Naive thymus-derived CD4-positive, alpha-beta T cell (primary cell): ENCODE measurements at places on chromosomes 11 and 22. TPM values are rescaled to one million over a fixed set of nuclear protein-coding genes. Genes with fewer than 3 reads are reported as not detected.

DNA sequence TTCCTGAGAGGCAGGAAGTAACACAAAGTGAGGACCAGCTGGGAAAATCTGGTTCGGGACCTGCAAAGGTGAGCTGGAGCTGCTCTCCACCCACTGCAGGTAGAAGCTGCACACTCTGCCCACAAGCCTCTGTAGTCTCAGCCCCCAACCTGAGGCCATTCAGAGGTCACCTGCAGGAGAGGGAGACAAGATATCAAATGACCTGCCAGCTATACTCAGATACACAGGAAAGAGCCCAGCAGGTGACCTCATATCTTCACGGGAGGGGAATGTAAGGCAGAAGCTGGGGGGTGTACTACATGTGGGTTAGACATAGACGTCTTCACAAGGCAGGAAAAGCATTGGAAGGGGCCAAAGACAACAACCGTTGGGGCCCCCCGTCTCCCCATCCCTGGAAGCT, 86.1 kb downstream of the APIP start:
- H3K4me1 ChIP-seq, result no peaks in the 10 kb centered on the region
- no peak overlapping the region for H3K4me3 ChIP-seq
- no peak for DNase-seq
- H3K36me3 ChIP-seq, result no peaks in the 10 kb centered on the region
- H3K27ac ChIP-seq, result no peak overlapping the region

GRCh38 chr22:46425016-46425415, 89.5 kb downstream of the TRMU start:
- H3K27me3 ChIP-seq, result no peaks in the 10 kb centered on the region
- DNase-seq, result no peak
- H3K4me3 ChIP-seq, result no peak overlapping the region
- peaks cover 4% of the 10 kb centered on the region for H3K4me1 ChIP-seq
- no peaks in the 10 kb centered on the region for H3K36me3 ChIP-seq
- H3K27ac ChIP-seq, result no peak overlapping the region

DNA sequence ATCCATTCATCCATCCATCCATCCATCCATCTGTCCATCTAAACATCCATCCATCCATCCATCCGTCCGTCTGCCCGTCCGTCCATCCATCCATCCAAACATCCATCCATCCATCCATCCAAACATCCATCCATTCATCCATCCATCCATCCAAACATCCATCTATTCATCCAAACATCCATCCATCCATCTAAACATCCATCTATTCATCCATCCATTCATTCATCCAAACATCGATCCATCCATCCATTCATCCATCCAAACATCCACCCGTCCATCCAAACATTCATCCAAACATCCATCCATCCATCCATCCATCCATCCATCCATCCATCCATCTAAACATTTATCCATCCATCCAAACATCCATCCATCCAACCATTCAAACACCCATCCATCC, 45.3 kb upstream of the SMIM38 start:
- DNase-seq, result no peak
- no peaks in the 10 kb centered on the region for H3K27me3 ChIP-seq
- no peaks in the 10 kb centered on the region for H3K4me1 ChIP-seq
- no peak overlapping the region for H3K4me3 ChIP-seq
- H3K36me3 ChIP-seq, result no peaks in the 10 kb centered on the region
- H3K27ac ChIP-seq, result no peak overlapping the region

DNA sequence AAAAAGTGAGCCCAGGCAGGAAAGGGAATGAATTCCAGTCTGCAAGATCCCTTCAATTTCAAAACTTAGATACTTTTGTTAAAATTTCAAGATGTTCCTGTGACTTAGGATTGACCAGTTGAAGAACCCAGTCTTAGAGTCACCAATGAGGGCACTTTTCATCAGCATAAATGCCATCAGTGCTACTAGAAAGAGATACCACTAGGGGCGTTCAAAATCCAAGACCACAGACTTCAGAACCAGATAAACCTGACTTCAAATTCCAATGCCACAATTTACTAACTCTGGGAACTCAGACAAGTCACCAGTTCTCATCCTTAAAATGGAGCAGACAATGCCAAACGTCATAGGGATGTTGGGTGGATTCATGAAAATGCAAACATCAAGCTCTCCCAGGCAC, 523.2 kb downstream of the BUD13 start:
- H3K4me3 ChIP-seq, result no peak overlapping the region
- no peaks in the 10 kb centered on the region for H3K4me1 ChIP-seq
- H3K36me3 ChIP-seq, result no peaks in the 10 kb centered on the region
- no peaks in the 10 kb centered on the region for H3K27me3 ChIP-seq

DNA sequence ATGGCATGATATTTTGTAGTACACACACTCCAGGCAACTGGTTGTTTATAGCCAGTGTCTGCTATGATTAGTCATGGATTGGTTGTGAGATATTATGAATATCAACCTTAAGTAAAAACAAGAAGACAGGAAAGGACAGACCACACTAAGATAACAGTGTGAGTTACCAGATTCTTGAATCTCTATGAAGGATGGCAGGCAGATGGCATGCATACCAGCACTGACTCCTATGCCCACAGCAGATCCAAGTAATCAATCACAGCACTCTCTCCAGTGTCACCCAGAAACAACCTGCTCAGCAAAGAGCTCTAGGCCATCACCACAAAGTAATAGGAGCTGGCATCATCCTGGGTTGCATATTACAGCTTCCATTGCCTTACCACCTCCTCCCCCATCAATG, 116.6 kb downstream of the GALNT18 start:
- H3K4me1 ChIP-seq, result no peaks in the 10 kb centered on the region
- DNase-seq, result no peak
- no peaks in the 10 kb centered on the region for H3K27me3 ChIP-seq
- H3K36me3 ChIP-seq, result no peaks in the 10 kb centered on the region
- no peak overlapping the region for H3K27ac ChIP-seq

DNA sequence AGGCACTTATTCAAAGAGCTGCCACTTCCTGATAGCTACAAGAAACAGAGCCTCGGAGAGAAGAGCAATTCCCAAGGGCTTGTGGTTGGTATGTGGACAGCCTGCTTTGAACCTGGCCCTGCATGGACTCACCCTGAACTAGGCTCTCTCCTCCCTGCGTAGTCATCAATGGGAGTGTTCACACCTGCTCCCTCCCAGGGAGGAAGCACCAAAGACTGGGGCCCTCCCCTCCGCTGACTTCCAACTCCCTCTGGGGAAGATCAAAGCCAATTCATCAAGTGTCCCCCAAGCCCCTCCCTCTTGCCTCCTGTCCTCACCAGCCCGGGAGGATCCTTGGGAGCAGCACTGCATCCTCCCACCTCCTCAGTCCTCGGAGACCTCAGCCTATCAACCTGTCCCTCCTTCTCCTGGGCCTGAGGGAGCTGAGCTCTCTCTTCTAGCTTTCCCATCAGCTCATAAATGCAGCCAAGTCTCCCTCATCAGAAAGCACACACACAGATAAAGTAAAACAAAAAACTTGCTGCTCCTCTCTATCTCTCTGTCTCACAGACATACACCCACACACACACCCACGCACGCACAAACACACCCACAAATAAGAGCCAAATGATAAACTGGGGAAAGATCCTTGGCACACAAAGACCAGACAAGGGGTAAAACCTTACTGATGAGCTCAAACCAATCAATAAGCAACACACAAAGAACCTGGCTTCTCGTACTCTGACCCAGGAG, 3.3 kb downstream of the A4GALT start:
- no peaks in the 10 kb centered on the region for H3K36me3 ChIP-seq
- H3K27me3 ChIP-seq, result no peaks in the 10 kb centered on the region
- no peak for DNase-seq
- H3K4me3 ChIP-seq, result no peak overlapping the region

- no peak overlapping the region for H3K27ac ChIP-seq
- no peak for DNase-seq
- peaks cover 3% of the 10 kb centered on the region for H3K36me3 ChIP-seq
- H3K27me3 ChIP-seq, result no peaks in the 10 kb centered on the region
- no peaks in the 10 kb centered on the region for H3K4me1 ChIP-seq
Observed at GRCh38 chr11:64369440-64370421, 10.8 kb downstream of the RPS6KA4 start.

The TRIM49B gene
- not detected for total RNA-seq

The FZD4 gene
- not detected in 2 replicates for total RNA-seq

The POGLUT3 gene
- 9.5 TPM for total RNA-seq

The MIOX gene
- 0.22 TPM in 1 of 2 replicates, not detected in the other for total RNA-seq

The HTR3A gene
- not detected for total RNA-seq

The PITPNM1 gene
- 112 TPM for total RNA-seq

The SCUBE2 gene
- total RNA-seq, result 0.31 and 0.92 TPM in 2 replicates

The CBLIF gene
- total RNA-seq, result not detected
